ENCODE measurements at places on chromosomes 7 and 10.

GRCh38 chr7:103989785-103990767, 618 bp upstream of the RELN start:
- no peak for DNase-seq

- DNase-seq: no peak
These were observed 906 bp downstream of the DKK1 start for GRCh38 chr10:52314822-52315552.

GRCh38 chr10:43230101-43230908, 36.6 kb downstream of the RASGEF1A start:
- DNase-seq: peak; percentile 1

DNA sequence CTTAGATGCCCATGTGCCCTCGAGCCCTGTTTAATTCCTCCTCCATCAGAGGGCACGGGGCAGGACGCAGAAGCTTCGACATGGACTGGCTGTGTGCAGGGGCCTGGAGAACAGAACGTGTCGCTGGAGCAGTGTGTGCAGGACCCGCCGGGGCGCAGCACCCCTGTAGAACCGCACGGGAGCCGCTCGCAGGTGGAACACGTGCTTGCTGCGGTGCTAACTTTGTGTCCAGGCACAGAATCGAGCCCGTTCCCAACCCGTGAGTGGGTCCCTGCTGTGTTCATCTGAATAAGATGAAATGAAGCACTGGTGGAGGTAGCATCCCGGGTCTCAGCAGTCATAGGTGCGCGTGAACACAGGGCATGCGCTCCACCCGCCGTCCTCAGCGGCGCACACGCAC, 116.9 kb downstream of the WDR37 start:
- no peak for DNase-seq

DNA sequence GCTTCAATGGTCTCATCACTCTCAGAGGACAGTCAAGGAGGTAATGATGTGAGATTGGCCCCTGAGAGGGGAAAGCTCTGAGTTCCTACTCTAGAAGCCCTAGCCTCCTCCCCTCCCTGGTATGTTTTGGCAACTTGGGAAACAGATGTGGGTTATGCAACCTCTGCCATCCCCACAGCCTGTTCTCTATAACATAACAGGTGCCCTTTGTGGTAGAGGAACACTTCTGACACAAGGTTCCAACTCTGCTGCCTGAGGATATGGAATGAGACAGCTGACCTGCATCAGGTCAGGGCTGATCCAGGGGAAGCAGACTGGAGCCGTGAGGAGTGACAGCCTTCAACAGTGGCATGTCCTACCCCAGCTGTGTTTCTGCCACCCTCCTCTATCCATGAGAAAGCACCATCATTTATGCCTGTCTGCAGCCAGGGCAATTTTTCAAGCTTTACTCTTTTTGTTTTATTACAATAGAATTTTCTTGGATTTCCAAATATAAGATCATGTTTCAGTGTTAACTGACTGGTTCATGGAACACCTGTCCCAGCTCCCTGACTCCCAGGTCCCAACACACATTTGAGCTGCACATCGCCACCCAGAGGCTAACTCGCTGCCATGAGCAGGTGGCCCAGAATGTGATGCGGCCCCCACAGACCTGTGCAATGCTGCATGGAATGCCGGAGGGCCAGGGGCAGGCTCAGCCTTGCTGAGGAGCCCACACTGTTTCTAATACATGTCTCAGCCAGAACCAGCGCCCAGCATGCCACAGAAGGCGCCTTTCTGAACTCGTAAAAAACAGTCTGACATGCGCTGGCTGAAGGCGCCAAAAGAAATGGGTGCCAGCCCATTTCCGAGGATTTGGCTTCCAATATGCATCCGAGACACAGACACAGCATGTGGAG, 124.8 kb upstream of the CHST15 start:
- DNase-seq: no peak

DNA sequence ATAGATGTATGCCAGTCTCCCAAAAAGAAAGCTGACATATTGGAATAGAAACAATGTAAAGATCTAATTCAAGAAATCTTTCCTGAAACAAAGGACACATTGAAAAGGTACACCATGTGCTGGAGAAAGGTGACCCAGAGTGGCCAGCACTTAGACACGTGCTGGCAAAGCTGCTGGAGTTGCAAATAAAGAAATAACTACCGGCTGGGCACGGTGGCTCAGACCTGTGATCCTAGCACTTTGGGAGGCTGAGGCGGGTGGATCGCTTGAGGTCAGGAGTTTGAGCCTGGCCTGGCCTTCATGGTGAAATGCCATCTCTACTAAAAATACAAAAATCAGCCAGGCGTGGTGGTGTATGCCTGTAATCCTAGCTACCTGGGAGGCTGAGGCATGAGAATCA, 35.9 kb downstream of the PKD1L1 start:
- DNase-seq: no peak

DNA sequence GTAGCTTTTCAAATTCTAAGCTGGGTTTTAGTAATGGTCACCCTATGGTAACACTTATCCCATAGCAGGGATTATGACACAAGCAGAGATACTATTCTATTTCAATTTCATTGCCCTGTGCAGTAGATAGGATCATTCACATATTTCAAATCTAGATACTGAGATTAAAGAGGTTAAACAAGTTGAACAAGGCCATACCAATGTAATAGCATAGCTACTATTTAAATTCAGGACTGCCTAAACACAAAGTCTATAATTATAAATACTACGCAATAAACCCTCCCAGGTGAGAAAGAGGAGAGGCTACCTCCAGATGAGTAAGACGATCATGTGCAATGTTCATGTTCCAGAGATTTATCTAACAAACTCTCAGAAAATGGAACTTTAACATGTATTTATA, 1.1 kb downstream of the LIPM start:
- no peak for DNase-seq

DNA sequence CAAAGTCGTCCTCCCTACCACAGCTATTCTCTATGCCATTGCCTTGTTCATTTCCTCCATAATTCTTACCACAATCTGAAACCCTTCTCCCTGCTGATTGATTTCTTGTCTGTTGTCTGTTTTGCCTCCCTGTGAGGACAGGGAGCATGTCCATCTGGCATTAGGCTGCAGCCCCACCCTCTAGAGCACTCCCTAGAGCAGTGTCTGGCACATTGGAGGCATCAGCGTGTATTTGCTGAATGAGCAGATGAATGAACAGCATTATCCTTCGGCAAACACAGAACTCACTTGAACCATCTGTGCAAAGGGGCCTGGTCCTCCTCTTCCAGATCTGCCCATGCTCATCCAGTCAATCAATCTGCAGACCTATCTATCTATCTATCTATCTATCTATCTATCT, 5.1 kb upstream of the DMBT1 start:
- DNase-seq: no peak

- DNase-seq: no peak
These were observed 30.3 kb downstream of the ITGB1 start for GRCh38 chr10:32927750-32928149.

- DNase-seq: no peak
These were observed 29.2 kb downstream of the COA1 start for GRCh38 chr7:43700059-43700501.

DNA sequence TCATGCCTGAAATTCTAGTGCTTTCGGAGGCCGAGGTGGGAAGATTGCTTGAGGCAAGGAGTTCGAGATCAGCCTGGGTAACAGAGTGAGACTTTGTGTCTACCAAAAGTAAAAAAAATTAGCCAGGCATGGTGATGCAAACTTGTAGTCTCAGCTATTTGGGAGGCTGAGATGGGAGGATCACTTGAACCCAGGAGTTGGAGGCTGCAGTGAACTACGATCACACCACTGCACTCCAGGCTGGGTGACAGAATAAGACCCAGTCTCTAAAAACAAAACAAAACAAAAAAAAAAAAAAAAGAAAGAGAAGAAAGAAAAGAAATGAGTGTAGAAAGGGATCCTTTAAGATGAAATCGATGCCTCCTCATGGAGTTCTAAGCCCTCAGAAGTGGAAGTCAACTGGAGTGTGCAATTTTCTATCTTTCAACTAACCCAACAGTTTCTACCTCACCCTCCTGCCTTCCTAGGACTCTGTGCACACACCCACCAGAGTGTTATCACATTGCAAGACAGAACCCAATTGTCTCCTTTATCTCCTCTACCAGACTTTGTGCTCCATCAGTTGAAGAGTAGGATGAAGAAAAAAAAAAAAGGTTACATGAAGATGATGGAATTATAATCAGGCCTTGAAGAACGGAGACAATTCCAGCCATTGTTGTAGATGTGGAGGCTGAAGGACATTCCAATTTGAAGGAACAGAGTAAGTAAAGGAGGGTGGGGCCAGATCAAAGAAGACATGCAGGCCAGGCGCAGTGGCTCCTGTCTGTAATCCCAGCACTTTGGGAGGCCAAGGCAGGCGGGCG, 26.9 kb downstream of the NYAP1 start:
- no peak for DNase-seq

DNA sequence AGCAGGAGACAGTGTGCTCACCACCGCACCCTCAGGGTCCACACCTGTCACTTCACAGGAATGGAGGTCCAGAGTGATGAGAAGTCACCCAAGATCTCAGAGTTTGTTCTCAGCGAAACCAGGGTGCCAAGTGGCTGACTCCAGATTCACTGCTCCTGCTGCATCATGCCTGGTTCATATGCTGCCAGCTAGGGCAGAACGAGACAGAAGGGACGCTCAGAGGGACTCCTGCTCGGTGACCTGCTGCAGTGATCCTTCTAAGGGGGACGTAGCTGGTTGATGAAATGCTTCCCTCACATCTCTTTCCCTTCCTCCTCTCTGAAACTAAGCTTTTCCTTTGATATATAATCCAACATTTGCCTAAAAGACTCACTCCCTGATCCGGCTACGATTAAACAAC, 248.5 kb downstream of the SFMBT2 start:
- no peak for DNase-seq

DNA sequence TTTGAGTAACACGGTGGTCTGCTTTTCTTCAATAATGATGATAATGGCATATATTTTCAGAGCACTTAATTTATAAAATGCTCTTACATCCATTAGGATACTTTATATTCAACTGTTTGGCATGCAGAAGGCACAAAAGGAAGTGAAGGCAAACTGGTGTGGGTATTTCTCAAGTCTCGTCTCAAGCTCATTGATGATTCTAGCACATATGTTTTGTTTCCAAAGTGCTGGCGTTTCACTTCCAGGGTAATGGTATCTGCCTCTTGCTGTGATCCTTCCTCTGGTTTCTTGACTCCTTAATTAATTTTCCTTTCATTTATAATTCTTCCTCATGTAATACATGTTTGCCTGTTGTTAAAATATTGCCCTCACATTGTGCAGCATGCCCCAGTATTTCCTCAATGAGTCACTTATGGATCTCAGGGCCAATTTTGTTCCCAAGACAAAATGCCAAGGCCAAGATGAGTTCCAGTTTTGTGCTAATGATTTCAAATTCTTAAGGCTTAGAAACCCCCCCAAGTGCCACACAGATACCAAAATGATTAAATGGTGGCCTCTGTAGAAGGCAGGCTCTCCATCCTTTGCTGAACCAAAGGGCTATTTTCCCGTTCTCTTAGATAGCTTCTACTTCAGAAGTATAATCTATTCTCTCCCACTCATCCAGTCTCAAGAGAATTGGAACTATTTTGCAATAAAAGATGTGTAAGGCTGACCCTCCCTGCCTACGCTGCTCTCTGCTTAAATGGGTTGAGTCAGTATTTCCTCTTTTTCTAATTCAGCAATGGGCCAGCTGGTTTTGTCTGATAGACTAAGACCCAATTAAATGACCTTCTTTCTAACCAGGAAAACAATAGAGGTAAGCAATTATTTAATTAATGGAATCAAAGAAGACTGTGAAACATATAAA, 171.2 kb downstream of the ZNF365 start:
- DNase-seq: no peak

All from stimulated activated CD4-positive, alpha-beta T cell treated with anti-CD3 and anti-CD28 coated beads, Interleukin-4, amount 100 ng/mL, for 1 hour (primary cell).